AG04449 (cell line): ENCODE measurements at places on chromosomes 5 and 9.
A peak's percentile ranks its signal among the peaks of the same experiment; 100 is the strongest.

- no peak for DNase-seq
Measured at GRCh38 chr5:43567967-43568366, 11.1 kb upstream of the PAIP1 start.

DNA sequence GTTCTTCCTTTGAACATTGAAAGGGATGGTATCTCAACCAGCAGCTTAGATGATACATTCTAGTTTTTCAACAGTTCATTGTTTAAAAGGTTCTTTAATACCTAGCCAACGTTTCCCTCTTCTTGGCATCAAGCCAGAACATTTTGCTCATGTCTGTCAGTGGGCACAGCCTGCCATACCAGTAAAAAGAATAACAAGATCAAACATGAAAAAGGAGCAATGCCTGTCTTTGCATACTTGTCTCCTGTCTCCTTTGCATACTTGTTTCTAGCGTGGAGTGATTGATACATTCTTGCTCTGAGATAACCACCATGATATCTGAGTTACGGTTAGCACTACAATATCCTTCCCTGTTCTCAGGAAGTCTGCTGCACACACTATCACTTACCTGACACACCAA is 248.6 kb upstream of the DAPK1 start:
- DNase-seq: no peak

GRCh38 chr9:2465921-2466460 is 155.6 kb upstream of the VLDLR start:
- DNase-seq: no peak

GRCh38 chr5:179906795-179907555 is 722 bp downstream of the TBC1D9B start:
- DNase-seq: no peak

- no peak for DNase-seq
Measured at GRCh38 chr9:132162764-132163456, 1.1 kb downstream of the NTNG2 start.

- DNase-seq: no peak
Measured at GRCh38 chr9:127973169-127974000, 7.4 kb downstream of the EEIG1 start.

DNA sequence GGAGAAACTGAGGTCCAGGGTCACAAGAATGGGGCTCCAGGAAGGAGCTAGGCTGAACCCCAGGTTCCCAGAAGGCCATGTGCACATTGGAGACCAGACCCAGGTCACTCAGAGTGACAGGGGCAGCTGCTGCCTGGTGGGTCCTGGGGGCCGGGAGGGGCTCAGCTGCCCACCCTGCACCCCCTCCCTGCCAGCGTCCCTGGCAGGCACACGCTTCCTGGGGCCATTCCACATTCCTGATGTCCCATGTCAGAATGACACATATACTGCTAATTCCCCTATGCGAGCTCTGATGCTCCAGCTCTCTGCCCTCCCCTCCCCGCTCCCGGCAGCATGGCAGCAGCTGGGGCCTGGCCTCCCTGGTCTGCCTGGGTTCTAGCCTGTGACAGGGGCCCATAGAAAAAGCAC is 14.0 kb downstream of the FGFR4 start:
- DNase-seq: no peak

DNA sequence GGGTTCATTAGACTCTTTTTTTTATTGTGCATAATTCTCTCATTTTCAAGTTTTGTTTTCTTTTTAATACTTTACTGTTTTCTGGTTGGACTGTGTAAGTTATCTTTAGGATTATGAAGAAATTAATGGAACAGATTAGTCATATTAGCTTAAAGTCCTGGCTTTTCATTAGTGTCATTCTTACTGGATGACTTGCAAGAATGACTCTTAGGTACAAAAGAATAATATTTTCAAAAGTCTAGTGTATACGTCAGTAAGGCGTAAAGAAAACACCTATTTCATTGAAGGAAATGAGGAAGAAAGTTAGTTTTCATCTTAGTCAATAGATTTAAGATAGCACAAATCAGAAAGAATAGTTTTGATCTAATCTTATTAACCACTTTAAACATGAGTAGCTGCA is 20.4 kb downstream of the UHRF2 start:
- DNase-seq: peak; percentile 17

DNA sequence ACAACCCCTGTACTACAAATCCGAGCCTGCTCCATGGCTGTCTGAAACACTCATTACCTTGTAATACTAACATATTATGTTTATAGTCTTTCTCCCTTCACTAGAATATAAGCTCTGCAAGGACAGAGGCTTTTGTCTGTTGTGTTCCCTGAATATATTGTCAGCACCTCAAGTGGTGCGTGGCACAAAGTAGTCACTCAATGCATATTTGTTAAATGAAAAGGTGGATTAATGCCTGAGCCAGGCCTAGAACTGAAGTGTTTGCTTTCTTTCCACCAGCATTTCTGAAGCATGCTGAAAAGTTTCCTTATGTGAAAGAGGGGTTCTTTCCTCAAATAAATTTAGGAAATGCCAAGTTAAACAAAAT is 36.3 kb downstream of the ELL2 start:
- DNase-seq: no peak

DNA sequence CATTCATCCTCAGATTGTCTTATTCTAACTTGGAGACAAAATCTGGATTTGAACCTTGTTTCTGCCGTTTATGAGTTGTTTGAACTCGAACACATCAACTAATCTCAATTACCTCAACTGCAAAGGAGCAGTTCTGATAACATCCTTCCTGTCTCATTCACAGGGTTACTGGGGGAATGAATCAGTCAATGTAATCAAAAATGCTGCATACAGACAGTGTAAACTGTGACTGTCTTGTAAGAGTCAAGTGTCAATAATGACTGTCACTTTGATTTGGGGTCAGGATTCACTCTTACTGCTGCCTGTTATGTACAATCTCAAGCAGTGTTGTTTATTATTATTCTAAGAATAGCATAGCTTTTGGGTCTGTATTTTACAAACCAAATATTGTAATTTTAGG is 273.8 kb downstream of the DOCK8 start:
- DNase-seq: no peak

- peak; percentile 44 for DNase-seq
Measured at GRCh38 chr9:77764894-77765780, 117.0 kb upstream of the GNA14 start.

GRCh38 chr5:65395526-65396155 is 86.1 kb downstream of the ADAMTS6 start:
- no peak for DNase-seq
